ENCODE measurements at places on chromosomes 5 and 9.

DNA sequence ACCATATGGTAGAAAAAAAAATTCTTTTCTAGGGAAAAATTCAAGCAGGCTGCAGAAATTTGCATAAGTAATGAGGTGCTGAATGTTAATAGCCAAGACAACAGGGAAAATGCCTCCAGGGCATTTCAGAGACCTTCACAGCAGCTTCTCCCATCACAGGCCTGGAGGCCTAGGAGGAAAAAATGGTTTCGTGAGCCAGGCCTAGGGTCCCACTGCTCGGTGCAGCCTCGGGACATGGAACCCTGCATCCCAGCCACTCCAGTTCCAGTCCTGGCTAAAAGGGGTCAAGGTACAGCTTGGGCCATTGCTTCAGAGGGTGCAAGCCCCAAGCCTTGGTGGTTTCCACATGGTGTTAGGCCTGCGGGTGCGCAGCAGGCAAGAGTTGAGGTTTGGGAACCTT lies 436.0 kb upstream of the SMC2 start:
- DNase-seq = no peak
- no peaks in the 10 kb centered on the region for H3K36me3 ChIP-seq
- H3K27ac ChIP-seq = no peak overlapping the region

- no peak for DNase-seq
- H3K27me3 ChIP-seq = peaks cover 87% of the 10 kb centered on the region
- H3K36me3 ChIP-seq = no peaks in the 10 kb centered on the region
- H3K27ac ChIP-seq = no peak overlapping the region
- H3K4me1 ChIP-seq = peaks cover 3% of the 10 kb centered on the region
Observed at GRCh38 chr9:132806723-132807421, 71.2 kb downstream of the AK8 start.

- no peak overlapping the region for H3K4me3 ChIP-seq
- no peaks in the 10 kb centered on the region for H3K36me3 ChIP-seq
- no peaks in the 10 kb centered on the region for H3K4me1 ChIP-seq
- DNase-seq = no peak
- no peaks in the 10 kb centered on the region for H3K27me3 ChIP-seq
Observed at GRCh38 chr9:107068581-107068980, 205.6 kb downstream of the ZNF462 start.

GRCh38 chr5:89444088-89444487 lies 561.1 kb upstream of the MEF2C start:
- H3K27ac ChIP-seq = no peak overlapping the region
- H3K4me3 ChIP-seq = no peak overlapping the region
- DNase-seq = no peak
- H3K4me1 ChIP-seq = no peaks in the 10 kb centered on the region
- H3K36me3 ChIP-seq = no peaks in the 10 kb centered on the region

DNA sequence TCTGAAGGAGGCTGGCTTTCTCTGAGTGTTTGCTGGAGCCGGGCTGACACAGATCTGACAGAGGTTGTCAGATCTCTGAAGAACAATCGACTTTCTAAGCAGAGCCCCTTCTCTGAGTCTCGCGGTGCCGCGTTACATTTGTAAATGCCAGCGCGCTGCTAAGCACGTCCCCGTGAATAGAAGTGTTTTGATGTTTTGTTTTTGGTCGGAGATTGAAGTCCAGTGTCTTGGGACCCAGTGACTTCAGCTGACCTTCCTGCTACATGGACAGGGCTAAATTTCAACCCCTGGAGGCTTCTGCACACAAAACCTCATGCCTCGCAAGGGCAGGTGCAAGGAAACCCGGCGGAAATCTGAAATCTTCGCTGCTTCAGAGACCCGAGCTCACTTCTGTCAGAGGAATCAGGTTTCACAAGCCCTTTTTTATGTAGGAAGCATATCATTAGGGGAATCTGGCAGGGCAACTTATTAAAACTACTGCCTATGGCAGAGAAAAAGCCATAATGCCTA lies 27.2 kb downstream of the NEUROG1 start:
- no peak overlapping the region for H3K27ac ChIP-seq
- no peak overlapping the region for H3K4me3 ChIP-seq
- peaks cover 2% of the 10 kb centered on the region for H3K36me3 ChIP-seq
- DNase-seq = no peak
- peaks cover 51% of the 10 kb centered on the region for H3K27me3 ChIP-seq

- H3K36me3 ChIP-seq = no peaks in the 10 kb centered on the region
- H3K4me3 ChIP-seq = no peak overlapping the region
Observed at GRCh38 chr5:31561946-31562345, 29.8 kb downstream of the C5orf22 start.
